RPMI7951 (cell line): ENCODE measurements at places on chromosomes 6 and 20. TPM values are rescaled to one million over a fixed set of nuclear protein-coding genes. Genes with fewer than 3 reads are reported as not detected.

Gene CBLN4
- not detected in 2 replicates for total RNA-seq

Gene BMP6
- not detected in 2 replicates for total RNA-seq

Gene LPA
- not detected in 2 replicates for total RNA-seq

Gene OR2H1
- not detected in 2 replicates for total RNA-seq

Gene C6orf15
- total RNA-seq, result not detected in 2 replicates

Gene SLC4A11
- 0.60 and 0.68 TPM in 2 replicates for total RNA-seq

Gene EEF1A2
- 14.1 and 17.6 TPM in 2 replicates for total RNA-seq

Gene FAM50B
- total RNA-seq, result 2.2 and 2.3 TPM in 2 replicates

Gene THBS2
- total RNA-seq, result 90.8 and 93.5 TPM in 2 replicates

Gene LRRN4
- total RNA-seq, result not detected in 2 replicates

Gene OR5V1
- not detected in 2 replicates for total RNA-seq

Gene TSBP1
- not detected in 2 replicates for total RNA-seq

Gene KCNK16
- total RNA-seq, result not detected in 2 replicates

Gene MLN
- total RNA-seq, result not detected in 2 replicates

Gene SLC22A16
- total RNA-seq, result not detected in 2 replicates

Gene SIRPB1
- 15.6 and 22.1 TPM in 2 replicates for total RNA-seq

Gene MCCD1
- not detected in 2 replicates for total RNA-seq

Gene SAMD10
- 1.6 and 1.9 TPM in 2 replicates for total RNA-seq

Gene PI16
- total RNA-seq, result not detected in 2 replicates

Gene PBOV1
- not detected in 2 replicates for total RNA-seq

Gene ZSCAN16
- total RNA-seq, result 4.2 and 5.9 TPM in 2 replicates

Gene ATG5
- total RNA-seq, result 66.0 and 88.3 TPM in 2 replicates

Gene SNRPB
- 821 and 1,182 TPM in 2 replicates for total RNA-seq

Gene DCDC2
- under 0.01 TPM in 1 of 2 replicates, not detected in the other for total RNA-seq

Gene UBD
- not detected in 2 replicates for total RNA-seq
